ENCODE measurements at places on chromosomes 3 and 15. TPM values are rescaled to one million over a fixed set of nuclear protein-coding genes. Genes with fewer than 3 reads are reported as not detected.

FBN1 gene
- total RNA-seq = 9.3 TPM

LRRC3B gene
- total RNA-seq = not detected

LRRC34 gene
- not detected for total RNA-seq

ROPN1 gene
- total RNA-seq = not detected

GP5 gene
- not detected for total RNA-seq

PGBD4 gene
- 1.5 TPM for total RNA-seq

SLC12A1 gene
- total RNA-seq = not detected

CIDEC gene
- 2.8 TPM for total RNA-seq
